Stimulated activated CD8-positive, alpha-beta memory T cell treated with anti-CD3 and anti-CD28 coated beads, Interleukin-4, amount 100 ng/mL, for 1 hour (primary cell): ENCODE measurements at places on chromosomes 1 and 21.

DNA sequence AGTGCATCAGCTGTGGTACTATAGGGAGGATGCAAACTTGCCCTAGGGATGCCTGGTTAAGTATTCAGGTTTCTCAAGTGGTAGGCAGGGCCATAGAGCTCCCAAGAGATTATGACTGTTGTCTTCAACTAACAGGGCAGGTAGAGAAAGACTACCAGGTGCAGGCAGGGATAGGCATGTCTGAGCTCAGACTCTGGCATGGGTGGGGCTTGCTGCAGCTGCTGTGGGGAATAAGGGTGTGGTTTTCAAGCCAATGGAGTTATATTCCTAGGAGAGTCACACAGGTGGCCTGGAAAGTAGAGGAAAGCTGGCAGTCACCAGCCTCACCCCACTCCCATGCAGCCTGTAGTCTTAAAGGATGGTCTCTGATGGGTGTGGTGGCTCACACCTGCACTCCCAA, 673.4 kb upstream of the ADGRL4 start:
- no peak for DNase-seq

GRCh38 chr1:117093870-117094621, 27.5 kb downstream of the TRIM45 start:
- peak; percentile 2 for DNase-seq

- no peak for DNase-seq
Measured at GRCh38 chr1:33012165-33012564, 24.5 kb downstream of the AK2 start.

GRCh38 chr1:96238426-96238825, 483.2 kb upstream of the PTBP2 start:
- DNase-seq = no peak

DNA sequence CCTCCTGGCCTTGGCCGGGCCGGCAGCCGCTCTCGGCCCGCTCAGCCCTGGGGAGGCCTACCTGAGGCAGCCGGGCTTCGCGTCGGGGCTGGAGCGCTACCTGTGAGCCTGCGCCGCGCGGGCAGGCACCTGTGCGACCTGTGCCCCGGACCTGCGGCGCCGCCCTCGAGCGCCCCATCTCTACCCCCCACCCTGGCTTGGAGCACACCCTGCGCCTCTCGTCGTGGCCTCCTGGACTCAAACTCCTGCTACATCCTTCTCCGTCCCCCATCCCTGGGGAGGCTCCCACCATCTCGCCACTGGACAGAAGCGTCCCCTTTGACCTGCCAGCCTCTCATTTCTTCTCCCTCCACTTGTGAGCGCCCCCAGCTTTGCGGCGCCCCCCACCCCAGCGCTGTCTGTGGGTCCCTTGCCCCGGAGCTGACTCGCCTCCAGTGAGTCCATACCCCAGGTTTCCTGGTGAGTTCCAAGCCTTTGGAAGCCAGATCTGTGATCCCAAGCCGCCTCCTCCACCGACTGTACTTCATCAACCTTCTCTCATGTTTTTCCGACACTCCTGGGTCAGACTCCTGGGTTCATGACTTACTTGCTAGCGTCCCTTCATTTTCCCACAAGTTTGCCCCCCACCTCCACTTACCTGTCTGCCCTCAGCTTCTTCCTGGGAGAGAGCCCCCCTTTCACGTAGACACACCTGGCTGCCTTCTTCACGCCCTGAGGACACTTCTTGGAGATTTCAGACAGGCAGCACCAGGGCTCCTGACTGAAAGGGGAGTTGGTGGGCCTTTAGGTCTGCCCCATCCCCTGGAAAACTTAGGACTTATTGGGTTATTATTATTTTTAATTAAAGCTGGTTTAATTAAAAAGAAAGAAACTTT, 1.3 kb downstream of the FOXE3 start:
- DNase-seq = no peak

- DNase-seq = no peak
Measured at GRCh38 chr1:47993416-47993740, 3.8 kb downstream of the TRABD2B start.

DNA sequence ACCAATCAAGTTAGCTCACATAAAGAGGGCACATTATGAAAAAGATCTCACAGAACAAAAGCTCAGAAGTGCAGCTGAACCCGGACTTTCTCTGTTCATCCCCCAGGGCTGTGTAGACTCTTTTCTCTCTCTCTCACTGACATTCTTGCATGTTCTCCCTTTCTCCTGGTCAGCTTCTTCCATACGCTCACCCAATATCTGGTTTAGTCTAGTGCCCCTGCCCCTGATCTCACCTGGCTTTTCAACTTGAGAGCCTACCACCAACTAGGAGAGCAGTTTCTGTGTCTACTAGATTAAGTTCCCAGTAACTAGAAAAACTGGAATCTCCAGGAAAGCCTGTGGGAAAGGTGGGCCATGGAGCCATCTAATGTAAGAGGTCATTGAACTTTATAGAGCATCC, 126.9 kb upstream of the GRIK3 start:
- no peak for DNase-seq

- DNase-seq = no peak
Measured at GRCh38 chr1:81126989-81127581, 673.6 kb upstream of the ADGRL2 start.

- DNase-seq = no peak
Measured at GRCh38 chr21:45834026-45834715, 147.4 kb upstream of the COL6A1 start.

- DNase-seq = no peak
Measured at GRCh38 chr1:204997591-204998355, 45.2 kb upstream of the CNTN2 start.

GRCh38 chr1:17507915-17508314, 31.6 kb upstream of the ARHGEF10L start:
- no peak for DNase-seq

DNA sequence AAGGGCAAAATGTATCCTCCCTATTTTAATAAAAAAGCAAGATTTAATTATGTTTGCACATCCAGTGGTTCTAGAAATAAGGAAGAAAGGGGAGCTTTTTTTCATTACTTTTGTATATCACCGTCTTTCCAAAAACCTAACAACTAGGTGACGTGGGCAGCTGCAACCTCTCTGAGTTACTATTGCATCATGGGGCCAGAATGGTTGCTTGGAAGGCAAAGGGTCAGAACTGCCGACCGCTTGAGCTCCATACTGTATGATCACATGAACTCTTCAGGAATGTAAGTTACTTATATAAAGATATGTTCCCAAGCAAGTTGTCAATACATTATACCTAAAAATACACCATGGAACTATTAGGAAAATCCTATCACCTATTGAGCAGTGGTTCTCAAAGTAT, 85.6 kb upstream of the HIVEP3 start:
- no peak for DNase-seq

GRCh38 chr1:37495875-37496274, 18.7 kb downstream of the MEAF6 start:
- DNase-seq = no peak

DNA sequence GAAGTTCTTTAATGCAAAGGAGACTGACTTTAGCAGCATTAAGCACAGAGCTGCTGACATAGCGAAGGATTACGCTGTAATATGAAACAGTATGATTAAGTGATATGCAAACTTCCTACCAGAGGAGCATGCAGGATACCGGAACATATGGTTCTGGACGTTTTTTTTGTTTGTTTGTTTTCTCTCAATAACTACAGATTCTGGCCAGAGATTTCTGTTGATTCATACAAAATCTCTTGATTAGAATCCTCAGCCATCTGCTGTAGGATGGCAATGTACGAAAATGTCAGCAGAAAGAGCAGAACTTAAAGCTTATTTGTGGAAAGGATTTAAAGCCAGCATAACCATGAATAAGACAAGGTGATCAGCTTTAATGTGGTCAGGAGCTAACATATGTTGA, 970.7 kb downstream of the KCNT2 start:
- no peak for DNase-seq

- DNase-seq = no peak
Measured at GRCh38 chr1:47575855-47576757, 138.3 kb downstream of the FOXD2 start.

DNA sequence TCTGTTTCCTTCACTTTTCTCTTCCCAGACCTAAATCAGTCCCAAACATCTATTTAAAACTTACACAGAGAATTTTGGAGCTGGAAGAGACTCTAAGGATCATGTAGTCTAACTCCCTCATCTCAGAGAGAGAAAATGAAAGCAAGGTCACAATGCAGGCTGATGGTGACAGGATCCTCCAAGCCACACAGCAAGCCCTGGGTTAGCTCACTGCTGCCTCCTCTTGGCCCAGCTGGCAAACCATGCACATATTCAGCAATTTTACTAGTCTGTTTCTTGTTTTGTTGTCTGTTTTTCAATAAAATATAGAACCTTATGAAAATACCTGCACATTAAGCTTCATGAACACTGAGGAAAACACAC, 27.7 kb upstream of the LY9 start:
- peak; percentile 53 for DNase-seq

- DNase-seq = no peak
Measured at GRCh38 chr1:46415514-46415913, 21.4 kb downstream of the FAAH start.

DNA sequence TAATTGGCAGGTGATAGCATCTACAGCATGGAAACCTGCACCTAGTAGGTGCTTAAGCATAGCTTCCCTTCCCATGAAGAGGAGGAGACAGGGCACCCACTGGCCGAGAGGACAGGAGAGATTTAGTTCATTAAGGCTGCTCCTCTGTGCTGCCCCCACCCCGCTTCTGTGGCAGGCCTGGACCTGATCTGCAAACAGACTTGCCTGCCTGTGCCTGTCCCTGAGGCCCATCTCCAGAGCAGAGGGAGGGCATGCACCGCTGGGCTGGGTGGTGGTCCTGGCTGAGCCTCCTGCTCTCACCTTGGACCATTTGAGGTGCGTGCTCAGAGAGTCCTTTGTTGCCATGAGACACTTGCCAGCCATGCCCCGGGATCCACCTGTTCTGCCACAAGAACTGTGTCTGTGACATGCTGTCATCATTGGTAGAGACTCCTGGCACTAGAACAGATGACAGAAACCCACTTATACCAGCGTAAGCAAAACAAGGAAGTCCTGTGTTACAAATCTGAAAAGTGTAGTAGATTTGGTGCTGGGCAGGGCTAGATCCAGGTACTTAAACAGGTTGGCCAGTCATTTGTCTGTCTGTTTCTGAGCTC, 55.6 kb downstream of the PTPRF start:
- no peak for DNase-seq

DNA sequence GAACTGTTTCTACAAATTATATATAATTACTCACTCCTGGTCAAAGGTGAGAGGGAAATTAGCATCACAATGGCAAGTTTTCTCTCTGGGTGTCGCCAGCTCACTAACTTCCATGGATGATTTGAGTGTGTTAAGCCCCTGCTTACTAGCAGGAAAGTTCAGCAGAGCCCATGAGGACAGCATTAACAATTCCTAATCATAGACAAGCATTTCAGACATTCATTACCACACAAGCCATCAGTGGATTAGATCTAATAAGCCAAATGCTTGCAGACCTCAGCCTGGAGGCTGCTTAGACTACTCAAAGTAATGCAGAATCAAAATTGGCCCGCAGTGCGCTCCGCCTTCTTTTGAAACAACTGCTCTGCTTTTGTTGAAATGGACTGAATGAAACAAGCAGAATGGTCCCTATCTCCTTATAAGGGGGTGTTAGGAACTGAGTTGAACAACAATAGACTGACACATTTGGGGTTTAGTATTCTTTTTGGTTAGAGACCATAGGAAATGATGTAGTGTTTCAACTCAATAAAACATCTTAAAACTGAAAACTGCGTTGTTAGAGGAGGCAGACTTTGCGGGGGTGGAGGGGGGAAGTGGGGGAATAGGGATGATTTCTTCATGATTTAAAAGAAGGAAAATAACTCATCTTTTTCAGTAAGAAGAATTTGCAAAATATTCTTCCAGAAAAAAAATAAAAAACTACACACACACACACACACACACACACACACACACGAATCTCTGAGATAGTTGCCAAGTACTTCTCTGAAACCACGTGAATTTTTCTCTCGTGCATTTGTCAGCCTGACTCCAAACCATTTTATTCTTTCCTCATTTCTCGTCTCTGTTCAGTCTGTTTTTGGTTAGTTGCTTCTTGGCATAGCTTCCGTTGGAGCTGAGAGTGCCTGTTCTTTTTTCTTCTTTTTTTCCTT, 54.6 kb downstream of the GORAB start:
- no peak for DNase-seq

- peak; percentile 50 for DNase-seq
Measured at GRCh38 chr1:29235955-29236711, at the start of gene PTPRU. TSS of gene PTPRU (plus strand) at chr1:29236522. CDS start at chr1:29236645, 123 bp downstream.

DNA sequence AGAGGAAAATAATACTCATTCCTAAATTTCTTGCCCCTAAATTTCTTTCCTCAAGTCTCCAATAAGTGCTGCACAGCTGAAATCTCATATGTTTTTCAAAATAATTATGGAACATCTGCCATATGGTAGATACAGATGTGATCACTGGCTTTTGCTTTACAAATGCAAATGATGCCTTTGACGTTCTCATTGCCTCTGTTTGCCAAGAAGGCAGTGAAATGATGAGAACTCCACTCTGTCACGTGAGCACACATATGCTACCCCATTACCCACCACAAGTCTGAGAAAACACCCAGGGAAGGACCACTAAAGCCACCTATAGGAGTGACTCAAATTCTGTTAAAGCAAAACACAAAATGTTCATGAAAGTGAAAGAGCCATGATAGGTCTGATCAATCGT, 43.9 kb downstream of the DSCAM start:
- no peak for DNase-seq

DNA sequence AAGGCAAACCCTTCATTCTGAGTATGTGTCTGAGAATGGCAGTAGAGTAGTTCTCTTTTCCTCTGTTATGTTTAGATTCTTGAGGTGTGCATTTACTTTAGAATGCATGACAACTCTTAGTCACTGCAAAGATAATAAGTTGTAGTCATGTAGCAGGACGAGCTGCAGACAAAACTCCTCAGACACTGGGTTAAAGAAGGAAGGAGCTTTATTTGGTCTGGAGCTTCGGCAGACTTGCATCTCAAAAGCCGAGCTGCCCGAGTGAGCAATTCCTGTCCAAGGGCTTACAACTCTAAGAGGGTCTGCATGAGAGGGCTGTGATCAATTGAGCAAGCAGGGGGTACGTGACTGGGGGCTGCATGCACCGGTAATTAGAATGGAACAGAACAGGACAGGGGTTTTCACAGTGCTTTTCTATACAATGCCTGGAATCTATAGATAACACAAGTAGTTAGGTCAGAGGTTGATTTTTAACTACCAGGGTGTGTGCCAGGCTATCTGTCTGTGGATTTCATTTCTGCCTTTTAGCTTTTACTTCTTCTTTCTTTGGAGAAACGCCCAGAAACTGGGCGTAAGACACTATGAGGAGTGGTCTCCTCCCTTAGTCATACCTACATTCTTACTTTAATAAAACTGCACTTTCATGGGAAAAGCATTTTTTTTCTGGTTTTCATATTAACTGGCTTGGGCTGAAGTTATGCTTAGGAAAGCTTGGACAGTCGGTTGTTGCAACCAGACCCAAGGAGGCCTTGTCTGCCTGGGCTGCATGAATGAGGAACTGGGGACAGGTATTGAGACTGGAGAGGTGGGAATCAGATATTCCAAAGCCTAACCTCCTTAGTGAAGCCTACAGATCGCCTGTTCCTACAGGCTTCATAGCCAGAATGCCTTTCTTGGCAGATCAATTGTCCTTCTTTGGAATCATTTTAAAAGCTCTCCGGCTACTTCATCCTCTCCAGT, 115.1 kb downstream of the RHOU start:
- DNase-seq = no peak
